SK-N-SH treated with all-trans-retinoic acid at 6 μM for 48 hours (cell line): ENCODE measurements at places on chromosomes 11 and 22.

DNA sequence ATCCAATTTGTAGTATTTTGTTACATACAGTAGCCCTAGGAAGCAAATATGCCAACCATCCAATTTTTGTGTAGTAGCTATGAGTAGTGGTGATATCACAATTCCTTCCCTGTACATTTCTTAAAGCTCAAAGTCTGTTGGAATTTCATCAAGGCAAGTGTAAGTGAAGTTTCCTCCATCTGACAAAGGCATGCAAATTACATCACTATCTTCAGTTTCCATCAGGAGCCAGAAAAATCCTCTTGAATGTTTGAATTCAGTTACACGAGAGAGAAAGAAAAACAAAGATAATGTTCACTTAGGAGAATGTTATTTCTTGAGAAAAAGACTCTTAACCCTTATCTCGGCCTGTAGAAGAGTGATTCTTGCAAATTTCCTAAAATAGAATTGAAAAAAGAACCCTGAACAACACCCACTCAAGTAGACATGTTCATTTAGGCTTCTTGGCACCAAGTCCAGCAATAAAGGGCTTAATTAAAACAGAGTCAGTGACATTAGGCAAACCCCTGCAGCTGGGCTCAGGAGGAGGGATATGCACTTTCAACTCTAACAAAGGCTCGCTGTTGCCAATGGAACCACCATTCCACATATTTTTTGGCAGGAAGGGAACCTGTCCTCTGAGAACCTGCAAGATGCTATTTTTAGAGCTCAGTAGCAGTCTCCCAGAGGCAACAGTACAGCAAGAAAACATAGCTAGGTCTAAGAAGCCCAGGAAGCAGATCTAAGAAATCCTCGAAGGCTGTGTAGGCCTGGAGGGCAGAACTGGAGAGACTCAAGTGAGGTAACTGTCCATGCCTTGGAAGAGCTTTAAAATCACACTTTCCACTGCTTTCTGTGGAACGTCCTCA, 144.6 kb downstream of the CCDC81 start:
- ATAC-seq, result peak; percentile 70

DNA sequence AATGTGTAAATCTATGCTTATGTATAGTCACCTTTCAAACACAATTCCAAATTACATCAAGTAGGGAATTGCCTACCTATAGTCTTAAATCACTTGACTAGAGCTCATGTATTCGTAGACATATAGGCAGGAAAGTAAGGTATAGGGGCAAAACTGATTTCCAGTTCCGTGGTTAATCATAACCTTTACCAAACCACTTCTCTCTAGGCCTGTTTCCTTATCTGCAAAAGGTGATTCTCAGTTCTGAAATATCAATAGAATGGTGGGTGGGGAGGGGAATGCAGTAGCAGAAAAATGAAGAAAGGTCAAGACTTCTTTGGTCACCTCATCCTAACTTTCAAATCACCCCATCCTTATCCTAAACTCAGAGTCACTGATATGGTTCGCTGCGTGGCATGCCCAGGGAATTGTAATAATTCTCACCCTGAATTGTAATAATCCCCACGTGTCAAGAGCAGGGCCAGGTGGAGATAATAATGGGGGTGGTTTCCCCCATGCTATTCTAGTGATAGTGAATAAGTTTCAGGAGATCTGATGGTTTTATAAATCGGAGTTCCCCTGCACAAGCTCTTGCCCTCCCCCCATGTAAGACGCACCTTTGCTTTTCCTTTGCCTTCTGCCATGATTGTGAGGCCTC, 1.9 kb upstream of the ANO5 start:
- ATAC-seq, result no peak

DNA sequence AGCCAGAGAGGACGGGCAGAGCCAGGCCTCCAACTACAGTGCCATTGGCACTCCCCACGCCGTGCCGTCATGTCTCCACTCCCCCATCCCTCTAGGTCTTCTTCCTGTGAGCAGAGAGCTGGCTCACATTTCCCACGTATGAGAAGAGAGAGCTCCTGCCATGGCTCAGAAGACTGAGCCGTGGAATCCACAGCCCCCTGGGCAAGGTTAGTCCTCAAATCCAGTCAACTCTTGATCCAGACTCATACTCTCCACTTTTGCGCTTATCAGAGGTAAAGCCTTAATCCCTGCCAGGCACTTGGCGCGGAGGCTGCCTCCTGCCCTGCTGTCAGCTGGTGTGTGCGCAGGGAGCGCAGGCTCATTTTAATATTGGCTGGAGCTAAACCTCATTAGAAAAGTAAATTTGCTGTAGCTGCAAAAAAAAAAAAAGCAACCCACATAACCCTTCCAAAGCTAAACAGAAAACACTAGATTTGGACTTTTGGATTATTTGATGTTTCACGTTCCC, 4.7 kb downstream of the B3GAT1 start:
- ATAC-seq, result no peak

DNA sequence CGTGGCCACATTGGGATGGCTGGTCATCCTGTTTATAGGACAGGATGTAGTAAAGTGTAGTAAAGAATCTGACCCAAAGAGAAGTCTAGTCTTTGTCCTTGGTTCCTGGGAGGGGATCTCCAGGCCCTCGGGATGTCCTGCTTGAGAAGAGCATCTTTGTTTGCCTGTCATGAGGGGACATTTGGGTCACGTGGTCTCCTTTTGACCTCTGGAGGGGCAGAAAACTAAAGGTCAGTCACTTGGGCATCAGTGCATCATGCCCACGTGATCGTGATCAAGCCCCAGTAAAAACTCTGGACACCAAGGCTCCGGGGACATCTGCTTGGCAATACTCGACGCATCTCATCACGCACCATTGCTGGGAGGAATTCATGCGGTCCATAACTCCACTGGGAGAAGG, 9.1 kb downstream of the SMIM38 start:
- no peak for ATAC-seq

DNA sequence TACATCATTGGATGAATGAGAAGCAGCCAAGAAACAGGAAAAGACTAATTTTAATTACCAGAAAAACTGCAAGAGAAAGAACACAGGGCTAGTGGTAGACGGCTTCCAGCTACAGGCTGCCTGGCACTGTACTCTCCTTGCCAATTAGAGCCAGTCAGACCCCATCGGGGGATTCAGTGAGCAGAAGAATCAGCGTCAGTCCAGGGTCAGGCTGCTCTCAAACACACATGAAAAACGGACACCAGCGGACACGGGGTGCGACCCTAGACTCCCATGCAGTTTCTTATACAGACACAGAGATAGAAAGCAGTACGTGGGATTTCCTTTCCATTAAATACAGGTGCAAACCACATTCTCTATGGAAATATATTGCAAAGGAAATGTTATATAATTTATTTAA, 1.1 kb upstream of the CNTN5 start:
- ATAC-seq, result peak; percentile 32

- ATAC-seq, result no peak
These were observed 124.6 kb downstream of the FEZ1 start for GRCh38 chr11:125371431-125371935.

DNA sequence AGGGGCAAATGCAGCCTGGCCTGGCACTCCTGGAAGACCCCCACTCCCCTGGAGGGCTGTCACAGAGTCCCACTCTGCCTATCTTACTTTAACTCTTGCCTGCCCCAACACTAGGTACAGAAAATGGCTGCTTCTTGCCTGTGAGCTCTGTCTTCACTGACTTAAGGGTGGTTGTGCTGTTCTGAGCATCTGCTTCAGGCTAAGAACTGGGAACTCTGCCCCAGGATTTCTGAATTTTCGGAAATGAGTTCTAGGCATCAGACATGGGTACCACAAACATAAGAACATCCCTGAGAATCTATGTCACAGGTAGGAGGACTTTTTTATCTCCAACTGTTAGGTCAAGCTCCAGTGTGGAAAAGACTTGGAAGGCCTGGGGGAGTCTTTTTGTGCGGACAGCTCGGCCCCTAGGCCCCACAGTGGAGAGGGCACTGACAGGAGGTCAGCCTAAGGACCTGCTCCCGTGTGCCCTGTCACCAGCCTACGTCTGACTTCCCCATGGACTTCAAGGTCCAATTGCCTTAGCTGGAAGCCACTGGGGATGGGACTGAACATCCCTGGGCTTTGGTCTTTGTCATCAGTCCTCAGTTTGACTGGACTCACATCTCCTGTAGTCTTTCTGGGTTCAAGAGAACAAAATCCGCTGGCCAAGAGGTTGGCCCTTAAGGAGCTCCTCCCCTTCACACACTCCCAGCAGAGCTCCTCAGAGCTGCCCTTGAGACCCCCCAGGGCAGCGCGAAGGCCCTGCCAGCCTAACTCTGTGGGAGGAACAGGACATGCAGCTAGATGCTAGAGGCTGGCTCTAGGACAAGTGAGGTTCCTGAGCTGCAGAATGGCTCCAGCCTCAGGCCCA, 31.9 kb downstream of the PPP2R1B start:
- ATAC-seq, result peak; percentile 1; the same call in 2 of the 3 replicates

DNA sequence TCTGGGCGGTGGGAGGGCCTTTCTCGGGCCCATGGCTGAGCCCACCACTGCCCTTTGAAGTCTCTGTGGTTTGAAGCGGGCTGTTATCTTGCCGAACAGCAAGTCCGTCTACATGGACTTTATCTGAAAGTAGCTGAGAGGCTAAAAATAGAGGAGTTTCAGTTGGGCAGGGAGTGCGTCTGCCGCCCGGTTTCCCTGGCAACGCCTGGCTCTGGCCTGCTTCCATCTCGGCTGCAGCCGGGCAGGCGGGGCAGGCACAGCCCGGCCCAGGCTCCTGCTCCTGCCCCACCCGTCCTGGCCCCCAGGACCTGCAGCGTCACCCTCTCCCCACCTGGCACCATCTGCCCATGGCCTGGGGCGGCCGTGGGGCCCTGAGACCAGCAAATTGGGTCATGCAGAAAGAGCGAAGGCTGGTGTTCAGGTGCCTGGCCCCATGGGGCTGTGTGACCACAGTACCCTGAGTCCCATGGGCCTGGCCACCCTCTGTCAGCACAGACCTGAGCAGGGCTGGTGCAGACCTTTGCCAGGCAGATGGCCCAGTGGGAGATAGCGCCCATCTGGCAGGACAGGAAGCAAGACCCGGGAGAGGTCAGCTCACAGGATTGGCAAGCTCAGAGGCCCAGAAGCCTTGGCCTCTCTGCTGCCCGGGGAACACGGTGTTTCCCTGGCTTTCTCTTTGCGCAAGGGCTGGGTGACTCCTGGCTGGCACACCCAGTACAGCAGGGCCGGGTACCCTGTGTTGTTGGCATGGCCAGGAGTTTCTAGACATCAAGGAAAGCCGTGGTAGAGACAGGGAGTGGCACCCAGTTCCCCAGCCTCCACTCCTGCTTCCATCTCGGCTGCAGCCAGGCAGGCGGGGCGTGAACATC, 79.1 kb upstream of the KCNQ1OT1 start:
- ATAC-seq, result peak; percentile 94

DNA sequence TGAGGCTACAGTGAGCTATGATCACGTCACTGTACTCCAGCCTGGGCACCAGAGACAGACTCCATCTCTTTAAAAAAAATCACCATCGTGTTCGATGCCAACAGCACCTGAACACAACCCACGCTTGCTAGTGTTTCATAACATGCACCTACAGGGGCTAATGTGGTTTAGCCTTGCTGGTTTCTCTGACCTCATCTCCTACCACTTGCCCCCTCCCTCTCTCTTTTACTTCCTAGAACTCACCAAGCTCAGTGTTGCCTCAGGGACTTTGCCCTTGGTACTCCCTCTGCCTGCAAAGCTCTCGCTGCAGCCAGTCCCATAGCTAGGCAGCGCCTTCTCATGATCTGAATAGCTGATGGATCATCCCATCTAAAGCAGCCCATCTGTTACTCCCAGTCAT, 99.8 kb downstream of the FBXO7 start:
- ATAC-seq, result no peak

GRCh38 chr11:36750349-36750748, 152.3 kb upstream of the RAG2 start:
- ATAC-seq, result no peak

DNA sequence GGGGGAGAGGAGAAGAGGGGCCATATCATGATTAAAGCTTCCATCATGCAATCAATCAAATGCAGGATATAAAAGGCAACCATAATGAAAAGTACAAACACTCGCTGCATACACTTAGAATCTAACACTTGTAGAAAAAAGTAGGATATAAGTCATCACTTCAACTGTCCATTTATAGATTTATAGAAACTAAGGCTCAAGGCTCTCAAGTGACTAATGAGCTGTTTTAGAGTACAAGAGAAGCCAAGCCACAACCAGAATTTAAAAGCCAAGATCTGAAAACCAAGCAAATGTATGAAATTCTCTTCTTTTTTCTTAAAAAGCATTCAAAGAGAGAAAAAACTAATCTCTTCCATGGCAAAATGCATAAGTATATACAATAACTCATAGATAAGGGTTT, 160.2 kb upstream of the BLID start:
- ATAC-seq, result no peak

GRCh38 chr11:84819128-84819527, 808.0 kb downstream of the DLG2 start:
- ATAC-seq, result no peak

DNA sequence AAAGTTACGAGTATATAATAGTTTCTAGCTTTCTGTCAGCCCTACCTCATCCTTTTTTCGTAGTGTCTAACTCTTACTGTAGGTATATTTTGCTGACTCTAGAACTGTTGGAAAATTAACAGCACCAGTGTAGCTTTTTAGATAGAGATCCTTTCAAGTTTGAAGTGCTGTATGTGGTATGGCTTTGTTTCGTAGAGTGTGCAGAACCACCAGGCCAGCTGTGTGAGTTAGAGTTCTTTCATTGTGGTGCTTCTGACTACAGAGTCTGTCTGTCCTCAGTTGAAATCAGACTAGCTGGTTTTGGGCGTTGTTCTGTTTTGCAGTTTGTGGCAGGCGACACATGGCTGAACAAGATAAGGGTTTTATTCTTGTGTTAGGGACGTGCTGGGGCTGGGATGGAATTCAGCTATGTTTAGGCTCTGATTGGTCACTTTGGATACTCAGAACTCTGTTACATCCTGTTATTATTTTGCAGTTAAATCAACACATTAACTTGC, 3.2 kb downstream of the ARHGEF12 start:
- ATAC-seq, result peak; percentile 5

DNA sequence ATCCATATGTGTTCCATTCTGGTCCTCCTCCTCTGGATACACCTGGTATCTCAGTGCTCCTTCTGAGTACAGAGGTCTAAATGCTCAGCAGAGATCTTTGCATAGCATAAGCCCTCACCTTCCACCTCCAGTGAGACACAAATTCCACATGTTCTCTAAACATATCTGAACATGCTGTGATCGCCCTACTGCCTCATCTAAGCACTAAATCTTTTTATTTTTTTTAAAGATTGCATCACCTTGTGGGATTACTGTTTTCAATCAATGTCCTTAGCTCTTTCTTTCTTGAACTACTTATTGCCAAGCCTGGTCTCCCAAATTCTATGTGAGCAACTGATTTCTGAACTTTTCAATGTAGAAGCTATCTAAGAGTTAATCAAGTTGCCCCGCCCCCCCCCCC, 113.4 kb downstream of the TRPC6 start:
- no peak for ATAC-seq

DNA sequence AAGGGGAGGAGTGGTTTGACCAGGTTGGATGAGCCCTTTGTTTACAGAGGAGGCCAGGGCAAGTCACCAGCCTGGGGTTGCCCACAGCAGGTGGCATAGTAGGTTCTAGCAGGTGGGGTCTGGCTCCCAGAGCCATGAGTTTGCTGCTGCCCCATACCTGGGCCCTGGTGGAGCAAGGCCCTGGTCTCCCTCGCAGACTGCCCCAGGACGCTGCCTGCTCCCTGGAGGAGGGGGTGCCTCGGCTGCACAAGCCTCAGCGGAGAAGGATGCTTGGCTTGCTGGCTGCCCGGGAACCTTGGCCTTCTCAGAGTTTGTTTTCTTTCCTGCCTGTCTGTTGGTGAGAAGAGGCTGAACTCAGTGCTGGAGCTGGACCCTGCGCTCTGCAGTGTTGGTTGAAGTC, 54.9 kb downstream of the LRP5 start:
- no peak for ATAC-seq
